Colonic mucosa (tissue), 4 donors: ENCODE measurements at places on chromosomes 2 and 18.

DNA sequence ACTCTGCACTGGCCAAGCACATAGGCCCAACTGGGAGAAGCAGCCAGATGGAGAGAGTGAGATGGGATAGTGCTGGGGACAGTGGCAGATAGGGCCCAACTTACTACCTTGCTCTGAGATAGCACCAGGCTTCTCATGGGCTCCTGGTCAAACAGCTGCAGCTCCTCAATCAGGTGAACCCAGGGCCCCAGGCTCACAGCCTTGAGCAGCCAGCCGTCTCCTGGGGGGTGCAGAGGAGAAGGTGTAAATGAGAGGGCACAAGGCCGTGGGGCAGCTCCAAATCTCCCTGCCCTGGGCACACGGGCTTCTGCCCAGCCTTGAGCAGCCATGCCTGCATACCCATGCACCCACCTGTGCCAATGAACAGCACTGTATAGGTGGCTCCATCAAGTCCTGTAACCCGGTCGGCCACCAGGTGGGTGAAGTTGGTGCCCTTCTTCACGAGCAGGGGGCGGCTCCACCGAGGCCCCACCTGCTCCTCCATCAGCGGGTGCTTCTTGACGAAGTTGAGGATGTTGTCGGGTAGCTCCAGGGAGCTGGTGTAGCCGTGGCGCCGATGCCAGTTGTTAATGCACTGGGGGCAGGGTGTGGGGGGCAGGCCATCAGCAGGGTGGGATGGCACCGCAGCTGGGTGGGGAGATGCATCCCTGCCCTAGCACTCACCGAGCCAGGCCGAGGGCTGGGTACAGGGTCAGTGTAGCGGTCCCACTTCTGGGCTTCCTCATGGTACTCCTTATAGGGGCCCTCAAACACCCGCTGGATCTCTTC lies 5.9 kb upstream of the ANKRD39 start:
- no peaks in the 10 kb centered on the region for H3K27me3 ChIP-seq
- H3K4me3 ChIP-seq = no peak overlapping the region
- H3K36me3 ChIP-seq = peaks cover 5% of the 10 kb centered on the region

- H3K36me3 ChIP-seq = no peaks in the 10 kb centered on the region
- no peak overlapping the region for H3K4me3 ChIP-seq
- no peaks in the 10 kb centered on the region for H3K27me3 ChIP-seq
- no peak for DNase-seq
- peaks cover 6% of the 10 kb centered on the region for H3K4me1 ChIP-seq
- no peak overlapping the region for H3K27ac ChIP-seq
These were observed 106.2 kb downstream of the BCL2 start for GRCh38 chr18:63213331-63213900.

GRCh38 chr18:77067291-77068061 lies 65.1 kb downstream of the MBP start:
- no peaks in the 10 kb centered on the region for H3K27me3 ChIP-seq
- no peaks in the 10 kb centered on the region for H3K36me3 ChIP-seq
- no peak overlapping the region for H3K4me3 ChIP-seq
- peaks cover 12% of the 10 kb centered on the region for H3K4me1 ChIP-seq
- DNase-seq = peak; percentile 52

DNA sequence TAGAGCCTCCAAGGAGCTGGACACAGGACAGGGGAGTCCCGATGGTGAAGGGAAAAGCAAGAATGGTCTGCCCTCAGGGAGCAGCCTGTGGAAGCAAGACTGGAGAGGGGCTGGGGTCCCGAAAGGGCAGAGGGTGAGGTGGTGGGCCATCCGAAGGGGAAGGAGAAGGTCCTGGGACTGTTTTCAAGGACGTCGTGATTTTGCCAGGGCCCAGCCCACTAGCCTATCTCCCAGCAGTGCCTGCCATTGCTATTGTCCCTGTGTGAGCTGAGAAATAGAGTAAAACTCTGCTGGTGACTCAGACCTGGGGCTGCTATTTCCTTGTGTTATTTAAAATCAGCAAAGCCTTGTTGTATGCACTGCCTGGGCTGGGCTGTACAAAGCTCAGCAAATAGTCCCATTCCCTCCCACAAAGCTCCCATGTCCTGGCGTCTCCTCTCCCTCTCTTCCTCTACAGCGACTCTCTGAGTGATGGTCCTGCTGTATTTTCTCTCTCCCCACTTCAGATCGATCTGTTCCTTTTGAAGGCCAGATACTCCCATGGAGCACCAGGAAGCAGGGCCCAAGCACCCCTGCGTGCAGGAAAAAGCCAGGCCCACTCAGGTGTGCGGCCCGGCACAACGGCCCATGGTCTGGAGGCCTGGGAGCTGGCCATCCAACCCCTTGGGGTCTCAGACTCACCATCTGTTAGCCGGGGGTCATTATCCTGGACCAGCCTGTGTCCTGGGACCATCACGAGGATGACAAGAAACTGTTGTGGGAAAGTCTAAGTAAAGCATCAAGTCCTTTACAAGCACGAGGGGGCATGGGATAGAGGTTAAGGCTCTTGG lies 65.0 kb upstream of the OTOF start:
- DNase-seq = peak; percentile 48
- H3K4me1 ChIP-seq = no peaks in the 10 kb centered on the region
- H3K27me3 ChIP-seq = no peaks in the 10 kb centered on the region

GRCh38 chr18:48675912-48676311 lies 137.1 kb downstream of the CTIF start:
- H3K36me3 ChIP-seq = no peaks in the 10 kb centered on the region
- no peak overlapping the region for H3K27ac ChIP-seq
- no peak for DNase-seq
- H3K27me3 ChIP-seq = no peaks in the 10 kb centered on the region
- H3K4me3 ChIP-seq = no peak overlapping the region
- peaks cover 7% of the 10 kb centered on the region for H3K4me1 ChIP-seq

DNA sequence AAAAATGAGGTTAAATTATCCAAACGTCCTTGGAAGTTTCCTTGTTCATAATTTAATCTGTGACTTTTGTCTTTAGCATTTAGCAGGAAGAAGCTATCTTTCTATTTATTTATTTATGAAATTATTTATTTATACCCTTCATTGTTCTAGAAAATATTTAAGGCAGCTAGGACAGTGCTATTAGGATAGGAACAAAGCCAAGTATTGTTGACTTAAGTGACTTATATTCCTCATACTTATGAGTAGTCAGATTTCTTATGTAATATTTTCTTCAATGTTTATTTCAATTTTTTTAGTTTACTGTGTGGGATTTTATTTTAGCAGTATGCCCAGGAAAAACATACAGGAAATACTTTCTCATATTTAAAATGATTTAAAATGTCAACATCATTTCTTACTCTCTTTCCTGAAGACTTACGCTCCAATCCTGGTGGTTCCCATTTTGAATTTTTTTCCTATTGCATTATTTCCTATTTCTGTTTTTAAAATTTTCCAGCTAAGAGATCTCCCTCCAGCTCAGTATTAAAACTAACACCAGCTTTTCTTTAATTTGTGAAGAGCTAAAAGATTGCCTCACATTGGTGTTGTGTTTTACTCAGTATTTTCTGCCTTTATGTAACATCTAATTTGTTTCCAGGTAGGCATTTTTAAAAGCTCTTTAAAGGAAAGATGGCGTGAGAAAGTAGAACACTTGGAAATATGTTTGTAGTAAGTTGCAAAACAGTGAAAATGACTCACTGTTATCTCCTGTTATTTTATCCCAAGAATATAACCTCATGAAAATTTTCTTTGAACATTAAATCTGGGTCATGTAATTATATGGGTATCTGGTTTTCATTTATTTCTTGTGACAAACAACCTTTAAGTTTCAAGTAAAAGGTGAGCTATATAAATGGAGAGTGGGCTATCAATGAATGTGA lies 32.2 kb downstream of the MAPRE2 start:
- H3K4me3 ChIP-seq = no peak overlapping the region
- H3K36me3 ChIP-seq = no peaks in the 10 kb centered on the region
- no peak for DNase-seq
- no peak overlapping the region for H3K27ac ChIP-seq

DNA sequence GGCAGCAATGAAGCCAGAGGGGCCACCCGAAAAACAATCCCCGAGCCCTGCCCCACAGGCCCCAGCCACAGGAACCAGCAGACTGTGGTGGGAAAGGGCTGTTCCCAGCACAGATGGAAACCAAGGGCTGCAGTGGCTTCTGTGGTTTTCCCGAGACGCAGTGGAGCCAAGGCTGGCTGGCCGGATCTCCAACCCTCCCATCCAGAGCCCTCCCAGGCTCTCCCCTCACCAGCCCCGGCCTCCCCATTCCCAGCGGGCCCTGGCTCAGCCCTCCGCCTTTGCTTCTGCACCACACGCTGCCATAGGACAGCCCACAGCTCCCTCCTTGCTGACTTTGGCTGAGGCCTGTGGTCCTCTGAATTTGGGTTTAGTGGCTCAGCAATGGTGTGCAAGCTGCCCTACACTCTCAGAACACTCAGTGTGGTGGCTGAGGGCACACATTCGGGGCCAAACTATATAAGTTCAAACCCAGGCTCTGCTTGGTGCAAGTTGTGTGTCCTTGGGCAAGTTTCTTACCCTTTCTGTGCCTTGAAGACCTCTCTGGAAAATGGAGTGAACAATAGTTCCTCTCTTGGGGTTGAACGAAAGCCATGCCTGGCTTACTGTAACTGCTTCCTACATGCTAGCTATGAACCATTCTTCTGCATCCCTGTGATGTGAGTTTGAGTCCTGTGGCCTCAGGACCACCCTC lies 200.1 kb downstream of the SMAD7 start:
- no peaks in the 10 kb centered on the region for H3K4me1 ChIP-seq
- H3K27me3 ChIP-seq = no peaks in the 10 kb centered on the region
- no peaks in the 10 kb centered on the region for H3K36me3 ChIP-seq
- DNase-seq = no peak

- no peak for DNase-seq
- H3K4me3 ChIP-seq = no peak overlapping the region
- H3K4me1 ChIP-seq = no peaks in the 10 kb centered on the region
These were observed 46.5 kb downstream of the DPP10 start for GRCh38 chr2:114488841-114489530.

DNA sequence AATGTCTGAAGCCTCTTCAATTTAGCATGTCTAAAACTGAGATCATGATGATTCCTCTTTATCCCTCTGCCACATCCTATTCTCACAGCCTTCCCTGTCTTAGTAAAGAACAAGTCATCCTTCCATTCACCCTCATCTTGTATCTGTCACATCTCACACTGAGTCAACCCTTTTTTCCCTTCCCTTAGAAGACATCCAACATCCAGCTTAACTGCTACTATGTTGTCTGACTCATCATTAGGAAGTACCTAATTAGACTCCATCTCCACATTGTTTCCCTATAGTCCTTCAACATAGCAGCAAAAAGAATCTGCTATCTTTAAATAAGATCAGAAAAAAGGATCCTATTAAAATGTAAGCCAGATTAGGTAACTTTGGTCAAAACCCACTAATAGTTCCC lies 85.2 kb upstream of the GRB14 start:
- H3K36me3 ChIP-seq = no peaks in the 10 kb centered on the region
- no peak for DNase-seq
- H3K27me3 ChIP-seq = no peaks in the 10 kb centered on the region
- no peak overlapping the region for H3K27ac ChIP-seq
- no peak overlapping the region for H3K4me3 ChIP-seq

DNA sequence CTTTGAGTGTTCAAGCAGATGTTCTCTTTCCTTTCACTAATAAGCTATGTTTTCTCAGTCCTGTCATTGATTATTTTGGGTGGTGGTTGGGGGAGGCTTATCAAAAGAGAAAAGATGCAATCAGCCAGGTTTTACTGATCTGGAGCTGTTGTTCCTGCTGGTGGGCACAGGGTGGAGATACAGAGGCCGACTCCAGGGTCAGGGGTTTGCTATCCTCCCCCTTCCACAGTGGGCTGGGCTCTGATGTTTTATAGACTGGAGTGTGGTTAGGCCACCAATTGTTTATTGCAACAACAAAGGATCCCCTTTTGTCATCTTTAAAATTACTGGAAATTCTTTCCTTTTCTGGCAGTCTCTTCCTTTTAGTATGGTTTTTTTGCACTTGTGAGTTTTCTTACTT lies 120.5 kb downstream of the TANC1 start:
- no peaks in the 10 kb centered on the region for H3K27me3 ChIP-seq
- H3K4me1 ChIP-seq = peaks cover 20% of the 10 kb centered on the region
- no peak for DNase-seq
- H3K4me3 ChIP-seq = no peak overlapping the region

- H3K27me3 ChIP-seq = no peaks in the 10 kb centered on the region
- H3K27ac ChIP-seq = no peak overlapping the region
These were observed 5.8 kb upstream of the RNU4ATAC start for GRCh38 chr2:121524685-121525425.

GRCh38 chr2:105104208-105104731 lies 66.4 kb downstream of the MRPS9 start:
- no peaks in the 10 kb centered on the region for H3K36me3 ChIP-seq
- H3K4me3 ChIP-seq = no peak overlapping the region

DNA sequence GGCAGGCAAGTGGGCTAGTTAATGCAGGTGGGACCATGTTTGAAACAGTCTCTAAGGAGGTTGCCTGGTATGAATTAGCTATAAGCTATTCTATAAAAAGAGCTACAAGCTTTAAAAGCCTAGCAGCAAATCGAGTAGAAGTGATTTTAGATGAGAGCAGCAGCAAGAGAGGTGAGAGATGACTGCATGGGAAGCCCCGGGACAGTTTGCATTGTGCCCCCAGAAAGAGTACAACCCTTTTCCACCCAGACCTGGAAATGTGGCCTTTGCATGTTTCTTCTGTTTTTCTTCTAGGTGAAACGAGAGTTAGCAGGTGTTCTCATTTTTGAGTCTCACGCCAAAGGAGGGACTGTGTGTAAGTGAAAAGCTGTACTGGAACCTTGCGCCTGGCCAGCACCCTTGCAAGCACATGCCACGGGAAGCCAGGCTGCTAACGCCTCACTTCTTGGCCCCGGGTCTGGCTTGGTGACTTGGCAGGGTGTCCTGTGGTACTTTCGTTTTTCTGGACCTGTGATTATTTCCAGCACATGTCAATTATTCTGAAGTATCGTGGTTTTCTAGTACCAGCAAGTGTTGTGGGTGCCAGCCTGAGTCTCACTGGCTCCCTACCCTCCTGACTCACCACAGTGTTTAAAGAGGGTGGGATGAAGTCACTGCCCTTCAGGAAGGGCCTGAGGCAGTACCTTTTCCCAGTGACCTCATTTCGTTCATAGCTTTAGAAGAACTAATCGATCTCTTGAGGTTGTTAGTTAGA lies 90.3 kb upstream of the MAP3K20 start:
- H3K27me3 ChIP-seq = no peaks in the 10 kb centered on the region
- DNase-seq = no peak
- no peaks in the 10 kb centered on the region for H3K4me1 ChIP-seq
- H3K4me3 ChIP-seq = no peak overlapping the region
- no peak overlapping the region for H3K27ac ChIP-seq

GRCh38 chr18:57941841-57942489 lies 102.1 kb upstream of the NEDD4L start:
- no peak overlapping the region for H3K4me3 ChIP-seq
- DNase-seq = no peak
- H3K4me1 ChIP-seq = no peaks in the 10 kb centered on the region

- H3K27ac ChIP-seq = no peak overlapping the region
- no peaks in the 10 kb centered on the region for H3K4me1 ChIP-seq
- H3K4me3 ChIP-seq = no peak overlapping the region
- no peaks in the 10 kb centered on the region for H3K27me3 ChIP-seq
- no peaks in the 10 kb centered on the region for H3K36me3 ChIP-seq
- no peak for DNase-seq
These were observed 71.7 kb downstream of the LIMS1 start for GRCh38 chr2:108605947-108606346.

GRCh38 chr2:85998071-85998991 lies 107.4 kb downstream of the POLR1A start:
- H3K36me3 ChIP-seq = no peaks in the 10 kb centered on the region
- H3K27me3 ChIP-seq = no peaks in the 10 kb centered on the region
- H3K4me3 ChIP-seq = no peak overlapping the region
- no peaks in the 10 kb centered on the region for H3K4me1 ChIP-seq
- no peak for DNase-seq
